ENCODE measurements at places on chromosomes 7 and 10.

- DNase-seq, result no peak
Measured at GRCh38 chr7:142607351-142607750, 141.9 kb upstream of the PRSS1 start.

- DNase-seq, result no peak
Measured at GRCh38 chr7:30364773-30365172, 80.4 kb downstream of the ZNRF2 start.

GRCh38 chr7:106442476-106442875 lies 157.7 kb upstream of the NAMPT start:
- no peak for DNase-seq

GRCh38 chr10:132783940-132784865 lies 1.7 kb downstream of the NKX6-2 start:
- DNase-seq, result no peak

DNA sequence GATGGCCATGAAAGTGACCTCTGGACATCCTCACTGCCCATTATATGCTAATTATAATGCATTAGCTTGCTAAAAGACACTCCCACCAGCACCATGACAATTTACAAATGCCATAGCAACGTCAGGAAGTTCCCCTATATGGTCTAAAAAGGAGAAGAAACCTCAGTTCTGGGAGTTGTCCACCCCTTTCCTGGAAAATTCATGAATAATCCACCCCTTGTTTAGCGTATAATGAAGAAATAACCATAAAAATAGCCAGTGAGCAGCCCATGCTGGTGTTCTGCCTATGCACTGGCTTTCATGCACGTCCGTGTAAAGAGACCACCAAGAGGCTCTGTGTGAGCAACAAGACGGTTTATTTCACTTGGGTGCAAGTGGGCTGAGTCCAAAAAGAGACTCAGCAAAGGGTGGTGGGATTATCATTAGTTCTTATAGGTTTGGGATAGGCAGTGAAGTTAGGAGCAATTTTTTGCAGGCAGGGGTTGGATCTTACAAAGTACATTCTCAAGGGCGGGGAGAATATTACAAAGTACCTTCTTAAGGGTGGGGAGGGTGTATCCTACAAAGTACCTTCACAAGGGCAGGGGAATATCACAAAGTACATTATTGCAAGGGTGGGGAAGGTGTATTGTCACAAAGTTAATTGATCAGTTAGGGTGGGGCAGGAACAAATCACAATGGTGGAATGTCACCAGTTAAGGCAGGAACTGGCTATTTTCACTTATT lies 45.6 kb downstream of the LBX1 start:
- DNase-seq, result no peak

DNA sequence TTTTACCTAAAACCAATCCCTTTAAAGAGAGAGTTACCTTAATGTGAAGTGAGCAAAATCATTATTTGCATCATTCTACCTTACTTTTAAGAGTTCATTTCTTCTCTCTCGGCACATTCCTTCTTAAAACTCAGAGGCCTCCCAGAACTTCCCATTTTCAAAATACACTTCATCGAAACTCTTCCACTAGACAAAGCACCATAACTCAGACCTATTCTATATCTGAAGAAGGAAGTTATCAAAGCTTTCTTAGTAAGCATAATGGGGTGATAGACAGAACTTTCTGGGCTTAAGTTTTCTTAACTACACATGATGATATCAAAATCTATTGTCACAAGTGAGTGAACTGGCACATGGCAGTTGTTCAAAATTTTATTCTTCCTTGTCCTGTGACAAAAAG lies 24.6 kb upstream of the GNAT3 start:
- DNase-seq, result no peak

DNA sequence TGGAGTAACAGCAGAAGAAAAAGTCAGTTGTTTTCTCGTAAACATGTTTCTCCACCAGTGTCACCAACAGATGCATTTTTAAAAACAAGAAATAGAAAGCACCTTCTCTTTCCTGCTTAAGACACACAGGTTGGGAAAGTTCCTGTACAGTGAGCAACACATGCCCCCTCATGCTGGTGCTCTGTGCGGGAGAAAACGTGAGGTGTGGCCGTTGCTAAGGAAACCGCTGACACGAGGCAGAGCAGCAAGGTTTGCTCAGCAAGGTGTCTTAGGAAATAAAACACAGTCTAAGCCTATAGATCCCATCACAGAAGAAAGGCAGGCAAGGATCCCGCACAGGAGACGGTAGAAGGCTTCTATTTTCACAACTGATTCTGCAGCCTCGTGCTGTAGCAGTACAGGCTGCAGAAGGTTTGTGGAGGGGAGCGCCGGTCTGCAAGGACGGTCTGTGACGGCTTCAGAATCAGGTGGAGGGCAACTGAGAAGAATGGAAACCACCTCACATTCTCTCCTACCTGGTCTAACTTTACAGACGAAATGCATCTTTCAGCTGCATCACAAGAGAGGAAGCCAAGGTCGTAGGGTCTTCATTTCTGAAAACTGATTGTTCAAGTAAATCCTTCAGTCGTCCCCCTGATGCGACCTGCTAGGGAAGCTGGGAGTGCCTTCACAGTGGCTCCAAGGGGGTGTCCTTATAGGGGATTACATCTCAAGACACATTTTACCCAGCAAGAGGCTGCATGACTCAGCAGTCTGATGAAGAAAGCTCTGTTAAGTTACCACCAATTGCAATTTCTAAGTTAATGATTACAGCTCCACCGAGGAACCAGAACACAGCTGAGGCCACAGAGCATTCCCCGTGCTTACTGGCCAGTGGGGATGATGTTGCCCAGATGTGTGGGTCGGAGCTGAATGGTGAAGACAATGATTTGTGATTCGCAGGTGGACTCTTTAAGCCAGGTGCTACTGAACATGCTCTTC lies 150.7 kb upstream of the KLF14 start:
- DNase-seq, result no peak

DNA sequence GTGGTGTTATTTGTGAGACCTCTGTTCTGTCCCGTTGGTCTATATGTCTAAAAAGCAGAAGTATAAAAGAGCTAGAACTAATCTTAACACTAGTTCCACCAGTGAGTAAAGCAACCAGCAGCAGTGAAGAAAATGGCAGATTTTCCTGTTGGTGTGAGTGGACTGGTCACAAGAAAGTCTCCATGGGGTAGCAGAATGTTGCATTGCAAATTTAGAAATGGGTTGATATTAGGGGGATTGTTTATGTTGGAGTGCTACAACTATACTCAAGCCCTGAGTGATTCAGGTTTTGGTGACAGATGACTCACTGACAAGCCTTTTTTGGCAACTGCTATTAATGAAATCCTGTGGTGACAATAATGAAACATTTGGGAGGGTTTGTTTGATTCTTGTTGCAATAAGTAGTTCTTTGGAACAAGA lies 5.6 kb downstream of the AVL9 start:
- DNase-seq, result no peak

DNA sequence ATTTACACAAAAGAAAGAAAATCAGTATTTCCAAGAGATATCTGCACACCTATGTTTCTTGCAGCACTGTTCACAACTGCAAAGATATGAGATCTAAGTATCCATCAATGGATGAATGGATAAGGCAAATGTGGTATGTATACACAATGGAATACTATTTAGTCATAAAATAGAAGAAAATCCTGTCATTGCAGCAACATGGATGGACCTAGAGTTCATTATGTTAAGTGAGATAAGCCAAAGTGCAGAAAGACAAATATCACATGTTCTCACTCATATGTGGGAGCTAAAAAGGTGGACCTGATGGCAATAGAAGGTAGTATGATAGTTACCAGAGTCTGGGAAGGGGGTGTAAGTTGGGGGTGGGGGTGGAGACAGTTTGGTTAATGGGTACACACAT lies 1171.6 kb downstream of the SORCS1 start:
- no peak for DNase-seq

DNA sequence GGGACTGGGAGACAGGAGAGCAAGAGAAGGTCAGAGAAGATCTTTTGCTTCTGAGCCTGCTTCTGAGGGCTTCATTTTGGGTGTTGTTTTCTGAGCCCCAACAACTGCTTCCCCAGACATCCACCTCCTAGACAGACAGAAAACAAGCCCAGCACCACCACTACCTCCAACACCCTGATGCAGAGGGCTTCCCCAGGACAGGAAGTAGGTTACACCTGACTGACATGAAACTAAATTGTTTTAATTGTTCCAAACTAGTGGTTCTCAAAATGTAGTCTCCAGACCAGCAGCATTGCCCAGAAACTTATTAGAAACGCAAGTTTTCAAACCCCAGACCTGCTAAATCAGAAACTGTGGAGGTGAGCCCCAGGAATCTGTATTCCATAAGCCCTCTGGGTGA lies 163.6 kb upstream of the KMT2E start:
- DNase-seq, result no peak

DNA sequence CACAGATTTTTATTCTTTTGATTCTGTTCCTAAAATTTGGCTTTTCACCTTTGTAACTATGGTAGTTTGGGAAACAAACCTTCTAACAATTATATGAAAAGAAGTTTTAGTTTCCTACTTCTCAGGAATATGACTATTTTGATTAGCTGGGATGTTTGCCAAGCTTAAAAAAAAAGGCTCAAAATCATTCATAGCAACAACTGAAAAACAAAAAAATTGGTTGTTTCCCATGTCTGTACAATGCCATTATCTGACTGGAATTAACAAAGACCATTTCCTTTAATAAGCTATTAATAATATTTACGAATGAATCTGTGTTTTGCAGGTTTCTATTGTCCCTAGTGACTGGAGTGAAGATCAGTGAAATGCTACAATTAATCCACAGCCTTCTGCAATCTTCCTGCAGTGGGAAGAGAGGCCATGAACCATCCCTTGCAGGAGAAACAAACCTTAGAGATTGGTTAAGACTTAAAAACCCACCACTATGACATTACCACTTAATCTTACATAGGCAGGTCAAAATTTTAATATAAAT lies 4.2 kb downstream of the PURB start:
- DNase-seq, result no peak

GRCh38 chr7:83751217-83751616 lies 102.3 kb upstream of the SEMA3E start:
- DNase-seq, result no peak

GRCh38 chr7:84331616-84332015 lies 137.0 kb upstream of the SEMA3A start:
- DNase-seq, result no peak

GRCh38 chr7:144436500-144436899 lies 33.0 kb upstream of the NOBOX start:
- no peak for DNase-seq

All from activated gamma-delta T cell treated with anti-CD3 and anti-CD28 coated beads, Interleukin-2, amount 50 U/mL, for 16 hours (primary cell).